Stimulated activated CD4-positive, alpha-beta T cell treated with anti-CD3 and anti-CD28 coated beads, Interleukin-12 subunit alpha, Interleukin-12 subunit beta, amount 100 ng/mL, for 24 hours (primary cell): ENCODE measurements at places on chromosomes 11 and 22.

DNA sequence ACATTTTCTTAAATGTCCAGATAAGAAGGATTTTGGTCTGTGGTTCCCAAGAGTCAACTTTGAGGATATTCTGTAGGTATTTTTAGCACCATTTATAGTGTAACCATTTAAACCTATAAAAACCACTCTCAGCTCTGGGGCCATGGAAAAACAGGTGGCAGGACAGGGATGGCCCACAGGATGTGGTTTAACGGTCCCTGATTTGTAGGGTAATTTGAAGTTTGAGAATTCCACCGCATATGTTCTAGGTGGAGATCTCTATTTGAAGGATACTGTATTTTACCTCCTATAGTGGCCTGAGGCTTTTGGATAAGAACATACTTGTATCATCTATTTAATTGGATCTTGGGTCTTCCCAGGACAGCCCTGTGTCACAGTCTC lies 62.4 kb upstream of the IGLL5 start:
- no peak for DNase-seq

DNA sequence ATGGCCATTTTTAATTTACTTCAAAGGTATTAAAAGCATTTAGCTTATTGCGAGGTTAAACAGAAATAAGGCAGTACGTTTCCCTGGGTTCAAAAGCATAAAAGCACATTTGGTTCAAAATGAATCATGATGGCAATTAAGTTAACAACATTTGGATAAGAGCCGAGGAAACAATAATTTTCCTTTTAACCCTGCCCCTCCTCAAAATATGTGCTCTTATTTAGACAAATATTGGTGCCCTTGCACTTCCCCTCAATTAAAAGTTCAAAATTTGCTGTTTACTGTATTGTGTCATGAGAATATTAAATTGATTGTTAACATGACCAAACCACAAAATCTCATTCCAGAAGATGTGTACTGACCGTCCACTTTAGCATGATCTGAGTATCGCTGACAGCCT lies 48.7 kb downstream of the VSIG10L2 start:
- DNase-seq, result no peak

DNA sequence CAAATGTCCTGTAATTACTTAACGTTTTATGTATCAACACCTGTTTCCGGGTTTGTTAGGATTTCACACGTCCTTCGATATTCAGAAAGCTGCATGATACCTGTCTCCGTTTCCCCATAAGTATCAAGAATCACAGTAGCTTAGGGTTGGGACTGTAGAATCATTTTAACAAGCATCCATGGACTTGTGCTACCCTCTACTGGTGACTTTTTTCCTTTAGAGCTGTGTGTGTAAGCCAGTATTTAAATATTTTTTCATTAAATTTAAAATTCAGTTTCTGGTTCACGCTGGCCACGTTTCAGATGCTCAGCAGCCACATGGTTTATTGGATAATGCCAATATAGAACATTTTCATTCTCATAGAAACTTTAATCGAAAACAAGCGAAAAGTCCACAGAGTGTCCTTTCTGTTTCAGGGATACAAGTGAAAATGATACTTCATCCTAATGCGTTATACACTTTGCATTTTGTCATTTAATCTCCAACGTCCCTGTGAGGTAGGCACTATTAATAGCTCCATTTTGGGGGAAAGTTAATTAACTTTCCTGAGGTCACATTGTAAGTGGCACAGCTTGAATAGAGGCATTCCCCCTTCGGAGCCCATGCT lies 61.5 kb upstream of the SLC25A18 start:
- no peak for DNase-seq

DNA sequence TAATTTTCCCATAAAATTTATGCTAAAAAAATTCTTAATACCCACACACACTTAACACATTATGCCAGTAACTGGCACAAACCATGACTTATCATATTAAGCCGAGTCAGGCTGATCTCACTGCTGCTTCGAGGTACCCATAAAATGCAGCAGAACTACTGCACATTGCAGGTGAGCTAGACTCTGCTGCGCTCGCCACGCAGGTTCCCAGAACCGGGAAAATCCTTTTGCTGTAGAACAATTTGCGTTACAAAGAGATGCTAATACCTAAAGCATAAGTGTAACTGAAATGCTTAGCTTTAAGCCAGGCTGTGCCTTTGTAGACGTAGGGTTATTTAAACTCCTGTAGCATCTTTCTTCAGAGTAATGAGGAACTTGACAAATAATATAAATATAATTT lies 200.3 kb downstream of the MSANTD4 start:
- DNase-seq, result no peak

DNA sequence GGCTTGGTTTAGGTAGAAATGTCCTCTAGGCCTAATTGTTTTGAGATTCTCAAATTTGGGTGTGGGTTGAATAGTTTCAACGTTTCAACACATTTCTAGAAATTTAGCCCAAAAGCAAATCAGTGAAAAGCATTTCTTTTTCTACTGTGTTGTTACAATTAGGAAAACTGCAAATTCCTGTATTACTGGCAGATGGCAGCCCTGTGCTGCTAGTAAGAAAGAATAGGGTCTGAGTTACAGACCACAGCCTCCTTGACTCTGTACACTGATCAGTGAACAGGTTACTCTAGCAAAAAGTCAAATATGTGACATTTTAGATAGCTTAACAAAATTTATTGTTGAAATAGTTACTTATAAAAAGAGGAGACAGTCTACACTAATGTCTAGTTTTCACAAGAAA lies 703.0 kb downstream of the JRKL start:
- no peak for DNase-seq

DNA sequence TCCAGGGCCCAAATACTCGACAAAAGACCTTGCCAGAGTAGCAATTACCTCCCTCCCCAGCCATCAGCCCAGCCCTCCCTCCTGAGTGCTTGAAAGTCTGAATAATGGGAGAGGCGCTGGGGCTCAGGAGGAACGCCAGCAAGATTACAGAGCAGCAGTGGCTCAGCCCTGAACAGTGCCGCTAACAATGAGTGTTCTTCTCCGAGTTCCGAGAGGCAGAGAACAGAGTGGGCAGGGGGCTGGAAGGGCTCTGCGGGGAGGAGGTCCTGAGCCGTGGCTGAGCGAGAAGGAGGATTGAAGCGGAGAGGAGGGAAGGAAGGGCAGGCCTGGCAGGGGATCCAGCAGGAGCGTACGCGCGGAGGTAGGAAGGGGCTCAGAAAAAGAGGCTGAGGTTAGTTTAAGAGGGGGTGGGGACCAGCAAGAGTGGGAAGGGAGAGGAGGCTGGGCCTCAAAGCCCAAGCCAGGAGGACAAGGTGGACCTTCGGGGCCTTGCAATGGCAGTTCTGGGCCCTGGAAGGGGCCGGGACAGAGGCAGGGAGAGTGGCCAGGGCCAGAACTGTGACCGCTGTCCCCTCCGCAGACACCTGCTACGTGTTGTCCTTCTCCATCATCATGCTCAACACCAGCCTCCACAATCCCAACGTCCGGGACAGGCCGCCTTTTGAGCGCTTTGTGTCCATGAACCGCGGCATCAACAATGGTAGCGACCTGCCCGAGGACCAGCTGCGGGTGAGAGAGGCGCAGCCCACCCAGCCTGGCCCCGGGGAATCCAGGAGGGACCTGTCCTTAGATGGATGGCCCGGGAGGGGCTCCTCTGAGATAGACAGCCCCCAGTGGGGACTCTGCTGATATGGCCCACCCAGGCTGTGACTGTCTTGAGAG lies 20.6 kb downstream of the CYTH4 start:
- DNase-seq, result no peak

DNA sequence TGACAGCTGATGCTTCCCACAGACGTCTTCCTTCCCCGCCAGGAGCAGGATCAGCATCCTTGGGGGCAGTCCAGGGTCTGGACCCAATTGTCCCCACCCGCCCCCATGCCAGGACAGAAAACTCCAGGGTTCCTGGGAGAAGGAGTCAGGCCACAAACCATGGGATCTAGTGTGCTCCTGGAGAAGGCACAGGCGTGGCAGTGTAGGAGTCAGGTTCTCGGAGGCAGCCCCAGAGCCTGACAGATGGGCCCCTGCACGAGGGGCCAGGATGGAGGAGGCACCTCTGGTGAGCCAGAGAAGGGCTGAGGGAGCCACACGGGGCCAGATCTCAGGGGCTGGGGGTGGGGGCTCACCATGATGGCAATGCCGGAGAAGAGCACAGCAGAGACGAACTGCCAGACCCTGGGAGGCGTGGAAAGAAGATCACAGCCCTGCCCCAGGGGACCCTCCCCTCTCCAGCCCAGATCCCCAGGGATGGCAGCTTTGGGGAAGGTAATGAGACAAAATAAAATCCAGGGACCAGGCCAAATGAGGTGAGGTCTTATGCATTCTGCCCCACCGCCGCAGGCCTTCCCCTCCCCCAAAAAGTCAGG lies 13.6 kb downstream of the TP53I11 start:
- DNase-seq, result no peak

- no peak for DNase-seq
Measured at GRCh38 chr11:130897262-130898182, 18.8 kb downstream of the SNX19 start.
